HFFc6 (cell line): ENCODE measurements at places on chromosomes 1 and 21. TPM values are rescaled to one million over a fixed set of nuclear protein-coding genes. Genes with fewer than 3 reads are reported as not detected.

- peak; percentile 10 for DNase-seq
Measured at GRCh38 chr1:159953536-159954515, at the start of gene SLAMF9. SLAMF9 (minus strand) TSS chr1:159954237; CDS start chr1:159954137, 100 bp downstream.

DNA sequence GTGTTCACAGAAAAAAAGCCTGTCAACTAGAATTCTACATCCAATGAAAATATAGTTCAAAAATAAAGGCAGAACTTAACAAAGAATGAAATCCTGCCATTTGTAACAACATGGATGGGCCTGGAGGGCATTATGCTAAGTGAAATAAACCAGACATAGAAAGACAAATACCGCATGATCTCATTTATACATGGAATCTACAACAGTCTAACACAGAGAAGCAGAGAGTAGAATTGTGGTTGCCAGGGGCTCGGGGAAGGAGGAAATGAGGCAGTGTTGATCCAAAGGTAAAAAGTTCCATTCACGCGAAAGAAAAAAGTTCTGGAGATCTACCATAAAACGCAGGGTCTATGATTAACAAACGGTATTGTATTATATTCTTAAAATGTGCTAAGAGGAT lies 282.6 kb downstream of the MRPL39 start:
- DNase-seq, result no peak

DNA sequence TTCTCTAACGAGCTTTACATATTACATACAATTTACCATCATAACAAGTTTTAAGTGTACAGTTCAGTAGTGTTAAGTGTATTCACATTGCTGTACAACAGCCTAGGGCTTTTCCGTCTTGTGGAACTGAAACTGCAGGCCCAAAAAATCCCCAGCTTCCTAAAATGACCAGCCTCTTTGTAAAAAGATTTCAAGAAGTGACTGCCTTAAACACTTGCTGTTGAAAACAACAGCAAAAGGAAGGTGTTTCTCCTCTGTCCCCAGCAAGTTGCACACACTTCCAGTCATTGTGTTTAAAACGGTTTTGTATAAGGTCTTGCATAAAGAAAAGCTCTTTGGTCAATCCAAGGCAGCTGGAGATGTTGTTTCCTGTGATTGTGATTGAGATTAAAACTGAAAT lies 16.0 kb upstream of the GBP1 start:
- DNase-seq, result no peak

- DNase-seq, result no peak
Measured at GRCh38 chr21:14479241-14479786, 66.8 kb downstream of the SAMSN1 start.

GRCh38 chr21:46264046-46264689 lies 21.2 kb downstream of the MCM3AP start:
- DNase-seq, result no peak

DNA sequence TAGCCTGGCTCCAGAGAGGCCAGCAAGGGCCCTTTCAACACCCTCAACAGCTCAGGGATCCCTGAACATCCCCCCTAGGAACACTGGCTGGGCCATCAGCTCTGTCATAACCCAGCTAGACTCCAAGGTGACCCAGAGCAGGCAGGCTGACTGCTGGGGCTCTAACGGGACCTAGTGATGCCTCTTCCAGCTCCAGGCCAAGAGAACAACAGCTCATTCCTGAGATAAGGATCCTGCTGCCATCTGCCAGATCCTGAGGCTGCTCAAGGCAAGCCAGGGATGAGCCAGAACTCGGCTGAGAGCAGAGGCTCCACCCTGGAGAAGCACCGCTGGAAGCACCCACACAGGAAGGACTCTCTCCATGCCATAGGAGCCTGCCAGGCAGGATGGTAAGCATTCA lies 2.0 kb downstream of the VSIG8 start:
- DNase-seq, result peak; percentile 39

The DHRS3 gene
- 7.0 and 25.9 TPM in 2 replicates for total RNA-seq

The TP73 gene
- not detected in 3 replicates for total RNA-seq

The PRAMEF4 gene
- not detected in 3 replicates for total RNA-seq

The ASB17 gene
- total RNA-seq, result not detected in 3 replicates
